Stimulated activated CD4-positive, alpha-beta T cell treated with anti-CD3 and anti-CD28 coated beads, Interleukin-12 subunit alpha, Interleukin-12 subunit beta, amount 100 ng/mL, for 4 hours (primary cell): ENCODE measurements at places on chromosomes 2 and 18.
A peak's percentile ranks its signal among the peaks of the same experiment; 100 is the strongest.

- no peak for DNase-seq
Measured at GRCh38 chr2:200193791-200194190, 112.7 kb upstream of the SPATS2L start.

DNA sequence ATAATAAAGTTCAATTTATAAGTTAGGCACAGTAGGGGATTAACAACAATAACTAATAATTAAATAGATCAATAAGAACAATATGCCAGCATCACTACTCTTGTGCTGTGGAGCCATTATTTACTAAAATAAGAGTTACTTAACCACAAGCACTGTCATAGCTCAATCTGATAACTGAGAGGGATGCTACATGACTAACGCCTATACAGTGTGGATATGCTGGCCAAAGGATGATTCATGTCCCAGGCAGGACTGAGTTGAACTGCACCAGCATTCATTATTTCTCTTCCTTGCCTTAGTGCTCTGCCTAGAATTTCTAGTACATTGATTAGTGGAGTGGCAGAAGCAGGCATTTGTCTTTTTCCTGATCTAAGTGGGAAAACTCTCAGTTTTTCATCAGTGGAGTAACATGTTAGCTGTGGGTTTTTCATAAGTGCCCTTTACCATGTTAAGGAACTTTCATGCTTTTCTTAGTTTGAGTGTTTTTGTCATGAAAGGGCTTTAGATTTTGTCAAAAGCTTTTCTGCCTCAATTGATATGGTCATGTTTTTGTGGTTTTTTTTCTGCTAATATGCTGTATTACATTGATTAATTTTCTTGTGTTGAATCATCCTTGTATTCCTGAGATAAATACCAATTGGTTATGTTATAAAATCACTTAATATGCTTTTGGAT is 21.7 kb downstream of the KIAA1328 start:
- DNase-seq = no peak

DNA sequence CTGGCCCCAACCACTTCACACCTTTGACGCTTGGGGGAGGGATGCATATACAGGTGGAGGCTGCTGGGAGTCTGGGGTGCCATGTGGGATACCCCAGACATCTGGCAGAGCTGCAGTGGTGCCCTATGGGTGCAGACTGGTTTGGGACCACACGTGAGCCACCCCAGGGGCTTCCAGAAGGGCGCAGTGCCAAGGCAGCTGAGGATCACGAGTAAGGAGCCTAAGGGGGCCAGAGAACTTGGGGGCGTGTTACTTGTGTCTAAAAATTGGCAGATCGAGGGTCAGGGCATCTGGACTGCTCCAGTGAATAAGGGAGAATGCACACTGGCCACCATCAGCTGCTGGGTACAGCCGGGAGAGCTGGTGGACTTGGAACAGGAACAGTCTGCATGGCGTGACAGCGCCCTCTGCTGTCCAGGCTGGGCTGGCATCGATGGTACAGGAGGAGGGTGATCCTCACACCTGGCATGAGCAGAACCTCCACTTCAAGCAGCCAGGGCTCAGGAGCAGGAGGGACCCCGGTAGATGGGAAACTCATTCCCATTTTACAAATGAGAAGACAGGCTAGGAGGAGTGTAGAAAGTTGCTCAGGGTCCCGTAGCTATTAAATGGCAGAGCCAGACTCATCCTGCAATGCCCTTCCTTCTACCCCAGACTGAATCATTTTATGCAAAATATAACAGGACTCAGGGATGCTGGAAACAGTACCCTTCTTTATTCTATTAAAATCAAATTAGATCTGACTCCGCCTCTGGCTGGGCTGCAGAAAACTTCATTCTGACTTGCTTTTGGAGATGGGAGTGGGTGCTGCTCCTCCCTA is 60.4 kb downstream of the ATOH8 start:
- peak; percentile 78 for DNase-seq

DNA sequence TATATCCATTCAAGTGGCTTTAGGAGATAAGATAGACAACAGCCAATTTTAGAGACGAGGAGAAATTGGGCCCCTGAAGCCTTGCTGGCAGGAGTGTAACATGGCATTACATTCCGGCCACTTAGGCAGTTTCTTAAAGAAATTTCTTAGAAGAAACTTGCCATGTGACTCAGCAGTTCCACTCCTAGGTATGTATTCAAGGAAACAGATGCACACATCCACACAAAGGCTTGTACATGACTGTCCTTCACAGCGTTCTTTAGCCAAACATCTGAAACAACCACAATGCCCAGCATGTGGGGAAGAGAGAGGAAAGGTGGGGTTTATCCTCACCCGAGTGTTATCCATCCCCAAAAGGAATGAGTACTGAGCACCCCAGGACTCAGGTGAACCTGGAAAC is 107.1 kb downstream of the NFATC1 start:
- no peak for DNase-seq

GRCh38 chr18:31401156-31402025 is 24.8 kb downstream of the DSG4 start:
- no peak for DNase-seq

DNA sequence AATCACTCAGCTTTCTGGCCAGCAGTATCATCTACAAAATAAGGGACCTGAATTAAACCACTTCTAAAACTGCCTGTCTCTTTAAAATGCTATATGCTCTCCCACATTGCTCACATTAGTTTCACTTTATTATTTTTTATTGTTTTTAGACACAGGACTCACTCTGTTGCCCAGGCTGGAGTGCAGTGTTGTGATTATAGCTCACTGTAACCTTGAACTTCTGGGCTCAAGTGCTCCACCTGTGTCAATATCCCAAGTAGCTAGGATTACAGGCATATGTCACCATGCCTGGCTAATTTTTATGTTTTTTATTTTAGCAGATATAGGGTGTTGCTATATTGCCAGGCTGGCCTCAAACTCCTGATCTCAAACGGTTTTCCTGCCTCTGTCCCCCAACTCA is 591.3 kb upstream of the ZNF804A start:
- DNase-seq = no peak

GRCh38 chr18:76765649-76766048 is 56.7 kb upstream of the ZNF236 start:
- DNase-seq = no peak

DNA sequence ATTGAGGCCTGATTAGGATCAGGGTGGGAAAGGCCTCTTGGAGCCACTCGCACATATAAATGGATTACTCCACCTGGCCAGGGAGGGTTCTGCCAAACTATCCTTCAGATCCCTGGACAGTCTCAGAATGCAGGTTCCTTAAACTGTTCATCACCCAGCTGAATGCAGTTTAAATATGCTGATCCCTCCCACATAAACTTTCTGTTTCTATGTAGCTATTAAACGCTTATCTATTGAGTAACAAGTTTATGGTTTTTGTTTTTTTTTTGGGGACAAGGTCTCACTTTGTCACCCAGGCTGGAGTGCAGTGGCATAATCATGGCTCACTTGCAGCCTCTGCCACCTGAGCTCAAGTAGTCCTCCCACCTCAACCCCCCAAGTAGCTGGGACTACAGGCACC is 1.9 kb downstream of the CAD start:
- DNase-seq = no peak

GRCh38 chr2:20222769-20223406 is 2.0 kb downstream of the SDC1 start:
- DNase-seq = no peak

- DNase-seq = no peak
Measured at GRCh38 chr2:118861731-118862130, 14.3 kb upstream of the EN1 start.

DNA sequence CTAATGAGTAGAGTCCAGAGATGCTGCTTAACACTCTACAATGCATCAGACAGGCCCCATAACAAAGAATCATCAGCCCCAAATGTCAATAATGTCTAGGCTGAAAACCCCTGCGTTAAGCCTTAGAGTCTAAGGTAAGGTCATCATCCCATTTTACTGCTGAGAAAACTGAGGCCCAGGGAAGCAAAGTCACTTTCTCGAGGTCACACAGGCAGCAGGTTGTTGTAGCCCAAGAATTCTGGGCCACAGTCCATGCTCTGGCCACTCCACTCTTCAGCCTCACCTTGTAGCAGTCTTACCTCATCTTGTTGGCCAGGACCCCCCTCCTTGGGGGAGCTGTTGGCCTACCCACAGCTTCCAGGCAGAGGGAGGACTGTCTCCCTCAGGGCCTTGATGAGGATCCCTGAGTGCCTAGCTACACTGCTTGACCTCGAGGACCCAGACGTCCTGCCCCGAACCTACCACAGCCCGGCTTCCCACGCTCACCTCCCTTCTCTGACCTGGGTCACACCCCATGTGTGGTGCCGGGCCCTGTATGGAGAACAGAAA is 54.4 kb downstream of the SMAD7 start:
- no peak for DNase-seq

GRCh38 chr2:208819190-208819589 is 412.6 kb downstream of the PTH2R start:
- DNase-seq = no peak

DNA sequence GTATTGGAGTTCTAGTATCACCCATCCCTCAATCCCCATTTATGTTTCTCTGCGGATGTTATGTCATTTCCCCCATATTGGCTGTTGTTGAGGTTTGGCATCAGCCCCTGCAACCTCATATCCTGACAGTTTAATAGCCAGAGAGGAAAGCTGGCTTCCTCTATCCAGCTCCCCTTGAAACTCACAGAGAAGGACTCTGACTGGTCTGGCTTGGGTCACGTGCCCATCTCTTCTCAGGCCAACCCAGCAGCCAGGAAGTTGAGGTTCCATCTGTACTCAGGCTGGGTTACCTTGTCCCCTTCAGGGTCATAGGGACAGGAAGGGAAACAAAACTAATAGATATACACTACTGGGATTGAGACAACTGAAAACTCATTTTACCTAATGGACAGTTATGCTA is 148.0 kb upstream of the SLC14A2 start:
- DNase-seq = no peak

- no peak for DNase-seq
Measured at GRCh38 chr2:158734442-158734841, 60.7 kb upstream of the DAPL1 start.

DNA sequence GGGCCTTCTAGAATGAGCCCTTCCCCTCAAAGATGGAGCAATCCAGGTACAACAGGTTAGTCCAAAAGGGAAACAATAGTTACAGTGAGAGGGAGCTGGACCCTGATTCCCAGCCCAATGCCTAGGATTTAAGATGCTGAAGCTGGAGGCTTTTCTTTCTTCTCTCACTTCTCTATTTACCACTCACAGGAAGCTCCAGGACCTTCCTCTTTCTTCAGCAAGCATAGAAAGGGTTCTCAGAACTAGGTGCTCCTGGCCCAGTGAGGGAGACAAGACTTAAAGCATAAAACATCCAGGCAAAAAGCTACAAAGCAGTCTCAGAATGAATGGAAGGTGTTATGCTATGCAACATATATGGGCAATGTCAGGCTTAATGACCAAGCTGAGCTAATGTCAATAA is 279.0 kb downstream of the SRBD1 start:
- no peak for DNase-seq

- no peak for DNase-seq
Measured at GRCh38 chr2:198483051-198483450, 678.7 kb downstream of the PLCL1 start.

DNA sequence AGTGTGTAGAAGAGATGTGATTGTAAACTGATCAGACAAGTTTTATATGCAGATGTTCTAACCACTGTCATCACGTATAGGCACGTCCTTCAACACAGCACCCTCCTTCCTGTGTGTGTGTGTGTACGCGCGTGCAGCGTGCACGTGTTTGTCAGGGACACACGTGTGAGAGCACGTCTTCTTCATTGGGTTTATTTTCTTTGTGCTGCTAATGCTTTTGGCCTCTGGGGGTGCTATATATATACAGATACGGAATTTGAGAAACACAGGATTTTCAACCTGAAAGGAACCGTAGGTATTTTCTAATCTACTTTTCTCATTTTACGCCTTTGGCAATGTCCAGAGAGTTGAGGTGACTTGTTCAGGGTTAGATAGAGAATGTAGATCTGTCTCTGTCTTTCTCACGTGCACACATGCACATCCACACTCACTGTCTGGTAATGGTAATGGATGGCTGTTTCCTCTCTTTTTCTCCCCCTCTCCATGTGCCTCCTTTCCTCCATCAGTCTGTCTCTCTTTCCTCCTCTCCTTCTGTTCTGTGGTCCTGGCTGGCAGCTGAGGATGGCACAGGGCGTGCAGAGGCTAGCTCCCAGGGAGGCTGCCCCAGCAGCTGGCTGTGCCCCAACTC is 13.4 kb upstream of the CELF4 start:
- no peak for DNase-seq

DNA sequence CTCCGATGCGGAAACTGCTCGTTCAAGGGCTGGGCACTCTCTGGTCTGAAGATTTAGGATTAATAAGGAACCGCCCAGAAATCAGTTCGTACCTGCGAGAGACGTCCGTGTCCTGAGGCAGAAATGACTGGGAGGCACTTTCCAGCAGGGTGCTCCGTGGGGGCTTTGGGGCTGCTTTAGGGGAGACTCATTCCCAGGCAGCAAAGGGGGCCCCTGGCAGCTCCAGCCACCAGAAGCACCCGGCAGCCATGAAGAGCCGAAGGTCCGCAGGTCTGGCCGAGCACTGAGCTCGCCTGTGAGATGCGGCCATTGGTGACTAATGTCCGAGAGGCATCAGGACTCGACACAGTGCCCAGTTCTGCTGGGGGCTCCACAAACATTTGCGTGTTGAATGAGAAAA is 20.9 kb downstream of the KCNG2 start:
- no peak for DNase-seq

GRCh38 chr2:106147159-106147558 is 46.9 kb downstream of the UXS1 start:
- DNase-seq = no peak

GRCh38 chr18:8367217-8367988 is 241.8 kb upstream of the RAB12 start:
- DNase-seq = no peak

- DNase-seq = no peak
Measured at GRCh38 chr2:198762441-198762840, 695.3 kb downstream of the SATB2 start.

GRCh38 chr2:28193630-28194403 is 198.8 kb upstream of the FOSL2 start:
- no peak for DNase-seq

GRCh38 chr2:207683879-207684627 is 27.4 kb upstream of the CCNYL1 start:
- DNase-seq = no peak

DNA sequence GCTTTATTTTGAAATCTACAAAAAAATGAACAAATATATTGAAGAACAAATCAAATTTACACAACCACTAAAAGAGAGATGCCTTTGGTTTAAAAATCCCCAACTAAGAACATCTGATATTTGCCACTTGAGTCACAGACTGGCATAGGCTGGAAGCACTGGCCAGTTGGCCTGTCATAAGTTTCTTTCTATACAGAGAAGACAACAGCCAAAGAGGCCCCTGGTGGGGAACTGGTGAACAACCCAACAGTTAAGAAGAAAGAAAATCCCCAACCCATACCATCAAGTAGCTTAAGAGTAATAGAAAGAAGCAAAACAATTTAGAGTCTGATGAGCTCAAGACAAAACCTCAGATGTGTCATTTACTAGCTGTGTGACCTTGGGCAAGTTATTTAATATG is 45.5 kb downstream of the OSR1 start:
- DNase-seq = no peak
